Esophagus squamous epithelium (tissue), 5 donors: ENCODE measurements at places on chromosomes 12 and 14.

- no peak for DNase-seq
These were observed 147.9 kb upstream of the MYL2 start for GRCh38 chr12:111068290-111068689.

DNA sequence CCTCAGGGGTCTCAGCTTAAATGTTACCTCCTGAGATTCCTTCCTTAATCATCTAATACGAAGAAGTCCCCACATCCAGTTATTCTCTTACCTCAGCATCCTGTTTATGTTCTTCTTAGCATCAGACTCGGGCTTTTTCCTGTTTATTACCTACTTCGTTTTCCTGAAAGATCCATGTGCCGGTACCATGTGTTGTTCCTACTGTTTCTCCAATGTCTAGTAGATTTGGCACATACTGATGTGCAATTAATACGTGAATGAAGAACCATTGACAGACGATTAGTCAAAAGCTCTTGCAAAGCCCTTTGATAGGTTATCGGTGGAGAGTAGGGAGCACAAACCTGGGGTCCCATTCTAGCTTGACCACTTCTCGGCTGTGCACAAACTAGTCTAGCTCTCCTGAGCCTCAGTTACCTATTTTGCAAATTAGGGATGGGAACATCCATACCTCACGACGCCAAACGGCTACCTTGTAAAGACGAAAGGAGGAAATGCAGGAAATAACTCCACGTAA is 735 bp upstream of the MAPKAPK5 start:
- DNase-seq: no peak

- DNase-seq: no peak
These were observed 34.8 kb downstream of the AMN start for GRCh38 chr14:102957222-102957621.

DNA sequence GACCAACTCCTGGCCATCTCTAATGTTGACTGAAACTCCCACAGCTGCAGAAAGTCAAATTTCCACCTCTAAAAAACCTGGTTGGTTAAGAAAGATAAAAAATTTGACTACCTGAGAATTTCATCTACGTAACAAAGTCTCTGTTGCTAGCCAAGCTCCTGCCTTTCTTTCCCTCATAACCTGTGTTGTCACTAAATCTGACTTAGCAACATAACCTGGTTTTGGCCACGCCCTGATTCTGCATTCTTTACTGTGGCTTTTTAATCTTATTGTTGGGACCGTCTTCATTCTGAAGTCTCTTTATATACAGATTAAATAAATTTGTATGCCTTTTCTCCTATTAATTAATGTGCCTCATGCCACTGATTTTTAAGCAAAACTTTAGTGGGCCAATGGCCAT is 16.1 kb upstream of the CD69 start:
- DNase-seq: no peak

DNA sequence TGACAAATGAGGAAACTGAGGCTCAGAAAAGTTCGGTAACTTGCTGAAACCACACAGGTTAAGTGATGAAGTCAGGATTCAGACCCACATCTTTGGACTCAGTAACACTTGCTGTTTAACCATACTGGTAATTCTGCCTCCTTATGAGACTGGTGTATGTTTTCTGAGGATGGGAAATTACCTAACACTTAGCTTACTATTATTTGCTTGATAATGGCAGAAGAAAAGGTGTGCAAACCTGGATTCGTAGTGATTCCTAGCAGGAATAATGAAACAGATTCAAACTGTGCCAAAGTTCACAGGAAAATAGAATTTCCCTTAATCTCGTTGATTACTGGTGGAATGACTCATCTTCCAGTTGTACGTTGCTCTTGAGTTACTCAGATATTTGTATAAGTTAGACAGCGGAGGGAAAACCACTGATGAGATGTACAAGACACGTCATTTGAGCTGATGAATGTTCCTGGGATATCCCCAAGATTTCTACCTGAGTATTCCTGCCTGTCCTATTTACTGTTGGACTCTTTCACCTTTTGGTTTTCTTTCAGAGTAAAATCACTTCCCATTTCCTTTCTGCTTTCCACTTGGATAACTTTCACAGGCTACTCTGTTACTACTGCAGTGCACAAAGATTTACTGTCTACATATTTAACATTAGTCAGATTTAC is 37.5 kb downstream of the PRORP start:
- no peak for DNase-seq

- no peak for DNase-seq
These were observed 133.3 kb downstream of the MON2 start for GRCh38 chr12:62599854-62600437.

DNA sequence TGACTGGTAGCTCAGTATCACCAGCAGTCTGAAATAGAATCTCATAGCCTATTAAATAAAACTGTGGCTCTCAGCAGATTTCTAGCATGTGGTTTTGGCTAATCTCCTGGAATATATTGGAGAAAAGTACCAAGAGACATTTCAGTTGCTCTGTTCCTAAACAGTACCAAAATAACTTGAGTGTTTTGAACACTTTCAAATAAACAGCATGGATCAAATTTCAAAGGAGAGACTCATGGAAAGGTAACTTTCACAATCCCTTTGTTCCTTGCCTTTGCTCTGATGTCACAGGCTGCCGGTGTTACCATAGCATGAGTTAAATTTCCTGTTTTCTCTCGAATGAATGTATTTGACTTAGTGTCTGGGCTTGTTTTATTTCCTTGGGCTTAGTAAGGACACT is 3.4 kb downstream of the ARG2 start:
- no peak for DNase-seq

DNA sequence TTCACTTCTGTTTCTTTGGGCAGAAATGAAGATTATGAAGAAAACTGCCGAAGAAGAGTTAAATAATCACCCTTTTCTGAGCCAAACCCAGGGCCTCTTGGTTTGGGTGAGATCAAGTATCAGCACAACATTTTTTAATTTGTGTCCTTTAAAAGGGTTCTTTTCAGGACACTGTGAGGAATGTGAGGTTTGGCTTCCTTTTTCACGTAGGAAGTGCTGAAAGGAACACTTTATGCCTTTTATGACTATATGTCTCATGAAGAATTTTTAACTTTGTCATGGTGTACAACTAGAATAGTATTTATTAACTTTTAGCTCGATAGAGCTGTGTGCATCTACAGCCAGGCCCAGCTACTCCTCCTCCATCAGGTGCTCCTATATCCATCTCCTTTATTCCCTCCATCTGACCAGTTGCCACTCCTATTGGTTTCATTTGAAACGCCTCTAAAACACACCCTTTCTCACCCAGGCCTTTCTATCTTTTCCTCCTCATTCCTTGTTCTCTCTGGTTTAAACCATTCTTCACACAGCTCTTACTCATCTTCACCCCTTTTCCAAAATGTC is 103.6 kb upstream of the LRIG3 start:
- no peak for DNase-seq

DNA sequence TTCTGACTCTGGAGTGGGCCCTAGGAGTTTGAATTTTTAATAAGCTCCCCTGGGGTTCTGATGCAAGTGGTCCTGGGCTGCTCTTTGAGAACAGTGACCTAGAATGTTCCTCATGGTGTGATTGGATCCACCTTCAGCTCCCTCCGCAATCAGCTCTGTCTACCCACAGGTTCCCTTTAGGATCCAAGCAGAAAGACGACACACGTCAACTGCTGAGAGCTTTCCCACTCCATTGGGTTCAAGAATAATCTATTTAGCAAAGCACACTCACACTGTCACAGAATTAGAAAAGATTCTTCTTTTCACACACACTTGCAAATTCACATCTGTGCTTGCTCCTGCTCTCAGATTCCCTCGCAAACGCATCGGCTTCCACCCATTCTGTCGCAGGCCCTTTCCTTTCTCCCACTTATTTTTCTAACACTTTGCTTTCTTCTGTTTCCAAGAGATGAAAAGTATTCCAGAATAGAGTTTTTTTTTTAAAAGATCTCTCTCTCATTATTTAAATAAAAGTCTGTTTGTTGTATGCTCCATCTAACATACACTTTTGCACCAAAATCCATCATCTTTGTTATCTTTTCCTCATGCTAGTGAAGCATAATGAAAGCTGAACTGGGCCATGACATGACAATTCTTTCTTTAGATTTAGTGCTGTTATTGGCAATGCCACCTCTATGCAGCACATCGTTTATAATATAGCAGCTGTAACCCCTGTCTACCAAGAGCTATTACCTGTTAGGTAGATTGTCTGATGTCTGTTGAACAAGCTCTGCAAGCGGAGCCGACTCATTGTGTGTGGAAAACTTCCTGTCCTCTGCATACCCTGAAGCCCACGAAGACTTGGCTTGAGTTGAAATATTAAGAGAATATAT is 73.1 kb downstream of the CACNA1C start:
- no peak for DNase-seq
